Stimulated activated CD8-positive, alpha-beta memory T cell treated with anti-CD3 and anti-CD28 coated beads, Interleukin-12 subunit alpha, Interleukin-12 subunit beta, amount 100 ng/mL, for 4 hours (primary cell): ENCODE measurements at places on chromosomes 4 and X.

- no peak for DNase-seq
Observed at GRCh38 chrX:115268421-115268820, 21.1 kb upstream of the LUZP4 start.

GRCh38 chrX:101677028-101677427 lies 17.4 kb upstream of the ARMCX2 start:
- DNase-seq, result no peak

DNA sequence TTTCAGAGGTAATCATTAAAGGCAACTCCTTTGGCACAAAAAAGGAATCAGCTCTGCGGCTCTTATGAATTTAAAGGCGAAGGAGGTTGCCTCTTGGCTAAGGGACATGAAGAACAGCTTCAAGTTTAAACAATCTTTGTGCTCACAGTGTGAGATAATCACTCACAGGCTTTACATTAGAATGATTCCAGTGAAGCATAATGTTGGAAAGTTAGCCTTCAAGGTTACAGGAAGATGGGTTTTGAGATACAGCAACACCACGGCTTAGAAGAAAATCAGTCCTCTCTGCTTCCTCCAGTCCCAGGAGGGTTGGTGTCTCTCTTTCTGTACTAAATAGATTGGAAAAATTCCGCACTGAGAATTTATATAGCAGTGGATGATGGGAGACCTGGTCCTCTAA lies 11.6 kb upstream of the SCD5 start:
- no peak for DNase-seq

GRCh38 chr4:133484287-133484686 lies 335.2 kb downstream of the PCDH10 start:
- no peak for DNase-seq

DNA sequence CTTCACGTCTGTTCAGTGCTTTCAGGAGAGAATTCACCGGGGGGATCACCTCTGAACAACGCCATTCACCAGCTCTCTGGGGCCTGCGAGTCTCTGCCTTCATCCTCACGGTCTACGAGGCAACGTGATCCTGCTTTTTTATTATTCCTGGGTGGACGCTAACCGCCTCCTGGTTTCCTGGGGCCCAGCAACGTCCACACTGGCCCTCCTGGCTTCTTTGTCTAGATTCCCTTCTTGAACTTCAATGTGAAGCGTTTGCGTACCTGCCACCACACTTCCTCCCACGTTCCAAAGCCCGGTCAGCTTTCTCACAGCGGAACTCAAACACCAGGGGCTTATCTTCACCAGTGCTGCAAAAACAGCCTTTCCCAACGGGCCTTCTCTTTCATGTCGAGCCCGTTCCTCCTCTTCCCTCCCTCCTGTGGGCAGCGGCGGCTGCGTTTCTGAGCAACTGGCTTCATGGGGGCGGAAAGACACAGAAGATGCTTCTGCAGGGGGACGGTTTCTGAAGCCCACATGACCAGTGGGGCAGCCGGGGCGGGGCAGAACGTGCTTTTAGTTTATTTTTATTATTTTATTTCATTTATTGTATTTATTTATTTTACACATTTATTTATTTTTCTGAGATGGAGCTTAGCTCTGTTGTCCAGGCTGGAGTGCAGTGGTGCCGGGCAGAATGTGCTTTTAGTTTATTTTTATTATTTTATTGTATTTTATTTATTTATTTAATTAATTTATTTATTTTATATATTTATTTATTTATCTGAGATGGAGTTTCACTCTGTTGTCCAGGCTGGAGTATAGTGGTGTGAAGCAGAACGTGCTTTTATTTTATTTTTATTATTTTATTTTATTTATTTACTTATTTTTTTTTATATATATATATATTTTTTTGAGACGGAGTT lies 64.6 kb downstream of the CRLF2 start:
- no peak for DNase-seq

DNA sequence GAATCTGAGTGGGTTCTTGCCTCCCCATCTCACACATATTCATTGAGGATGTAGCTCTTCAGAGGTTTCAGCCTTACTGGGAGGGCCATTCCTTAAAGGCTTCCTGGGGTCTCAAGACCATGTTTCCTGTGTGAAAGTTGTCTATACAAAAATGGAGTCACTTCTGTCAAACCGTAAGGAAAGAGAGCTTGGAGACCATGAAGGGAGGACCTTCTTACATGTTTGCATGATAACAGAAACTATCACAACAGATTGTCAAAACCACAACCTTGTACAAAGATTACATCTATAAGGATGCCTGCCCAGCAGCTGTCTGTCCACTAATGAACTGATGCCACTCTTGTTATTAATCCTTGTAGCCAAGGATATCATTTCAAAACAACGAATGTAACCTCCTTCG lies 139.3 kb downstream of the PDE5A start:
- no peak for DNase-seq

DNA sequence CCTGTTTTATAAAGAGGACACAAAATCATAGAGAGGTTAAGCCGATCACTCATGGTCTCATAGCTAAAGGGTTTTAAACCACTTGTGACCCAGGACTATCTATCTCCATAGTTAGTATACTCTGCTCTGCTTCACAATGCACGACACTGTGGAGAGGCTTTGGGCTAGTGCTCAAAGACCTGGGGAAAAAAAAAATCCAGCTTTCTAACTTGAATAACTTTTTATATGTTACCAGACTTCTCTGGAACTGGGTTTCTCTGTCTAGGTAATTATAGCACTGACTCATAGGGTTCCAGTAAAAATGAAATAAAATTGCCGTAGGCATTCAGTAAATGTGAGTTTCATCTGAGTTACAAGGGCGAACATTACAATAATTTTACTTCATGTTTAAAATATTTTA lies 273.7 kb upstream of the TECRL start:
- no peak for DNase-seq

GRCh38 chr4:74263551-74263950 lies 44.7 kb upstream of the EPGN start:
- DNase-seq, result no peak

DNA sequence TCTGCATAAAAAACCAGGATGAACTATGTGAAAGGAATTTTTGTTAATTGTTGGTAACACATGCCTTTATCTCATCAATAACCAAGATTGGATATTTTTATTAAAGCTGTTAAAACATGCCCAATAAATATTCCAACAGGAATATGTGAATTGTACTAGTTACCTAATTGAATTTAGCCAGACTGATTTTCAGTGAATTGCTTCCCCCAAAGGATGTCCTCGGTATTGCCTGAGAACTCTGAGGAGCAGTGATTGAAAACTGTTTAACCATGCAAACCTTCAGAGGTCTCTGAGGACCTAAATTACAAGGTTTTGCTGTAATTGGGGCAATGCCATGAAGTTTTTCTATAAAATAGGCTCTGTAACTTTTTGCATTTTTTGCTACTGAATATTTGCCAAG lies 66.6 kb downstream of the BLTP1 start:
- DNase-seq, result no peak

- no peak for DNase-seq
Observed at GRCh38 chrX:21374994-21375707, 933 bp downstream of the CNKSR2 start.

DNA sequence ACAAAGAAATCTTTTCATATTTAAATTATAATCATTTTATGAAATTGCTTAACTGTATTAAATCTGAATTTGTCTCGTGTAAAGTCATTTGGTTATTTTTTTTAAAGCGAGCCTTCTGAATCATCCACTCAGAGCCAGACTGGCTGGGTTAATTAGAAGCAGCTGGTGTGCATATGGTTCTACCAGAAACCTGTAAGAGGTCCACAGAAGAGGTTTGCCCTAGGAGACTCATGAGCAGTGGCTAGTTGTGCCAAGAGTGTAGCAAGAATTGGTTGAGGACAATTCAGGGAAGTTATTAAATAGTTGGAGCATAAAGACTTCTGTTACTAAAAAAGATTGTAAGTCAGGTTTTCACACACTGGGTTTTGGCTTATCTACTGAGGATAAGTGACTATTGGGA lies 267.4 kb downstream of the IL1RAPL2 start:
- no peak for DNase-seq

- no peak for DNase-seq
Observed at GRCh38 chr4:19478791-19479190, 772.9 kb upstream of the SLIT2 start.

- peak; percentile 28 for DNase-seq
Observed at GRCh38 chrX:48468247-48468671, 1.8 kb downstream of the SLC38A5 start.

DNA sequence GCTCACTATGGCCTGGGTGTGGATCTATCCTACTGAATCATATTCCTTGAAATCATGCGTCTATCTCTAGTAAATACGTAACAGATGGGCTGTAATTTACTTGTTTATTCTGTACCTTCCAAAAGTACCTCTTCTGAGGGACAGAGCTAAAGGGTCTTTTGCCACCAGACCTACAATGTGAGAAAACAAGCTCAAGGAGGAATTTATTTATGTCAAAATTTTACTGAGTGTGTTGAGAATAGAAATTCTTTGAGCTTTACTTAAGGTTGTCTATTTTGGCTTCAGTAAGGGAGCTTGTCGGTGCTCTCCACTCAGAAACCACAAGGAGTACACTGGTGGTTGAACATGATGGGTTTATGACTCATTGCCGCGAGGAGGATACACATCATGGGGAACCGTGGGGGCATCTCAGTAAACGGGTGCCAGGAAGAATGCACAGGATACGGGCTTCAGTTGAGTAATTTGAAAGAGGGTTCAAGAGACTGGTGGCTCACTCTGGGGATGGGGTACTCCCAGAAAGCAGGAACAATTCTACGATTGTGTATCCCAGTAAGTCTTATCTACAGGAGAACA lies 3.0 kb downstream of the ANK2 start:
- DNase-seq, result no peak

DNA sequence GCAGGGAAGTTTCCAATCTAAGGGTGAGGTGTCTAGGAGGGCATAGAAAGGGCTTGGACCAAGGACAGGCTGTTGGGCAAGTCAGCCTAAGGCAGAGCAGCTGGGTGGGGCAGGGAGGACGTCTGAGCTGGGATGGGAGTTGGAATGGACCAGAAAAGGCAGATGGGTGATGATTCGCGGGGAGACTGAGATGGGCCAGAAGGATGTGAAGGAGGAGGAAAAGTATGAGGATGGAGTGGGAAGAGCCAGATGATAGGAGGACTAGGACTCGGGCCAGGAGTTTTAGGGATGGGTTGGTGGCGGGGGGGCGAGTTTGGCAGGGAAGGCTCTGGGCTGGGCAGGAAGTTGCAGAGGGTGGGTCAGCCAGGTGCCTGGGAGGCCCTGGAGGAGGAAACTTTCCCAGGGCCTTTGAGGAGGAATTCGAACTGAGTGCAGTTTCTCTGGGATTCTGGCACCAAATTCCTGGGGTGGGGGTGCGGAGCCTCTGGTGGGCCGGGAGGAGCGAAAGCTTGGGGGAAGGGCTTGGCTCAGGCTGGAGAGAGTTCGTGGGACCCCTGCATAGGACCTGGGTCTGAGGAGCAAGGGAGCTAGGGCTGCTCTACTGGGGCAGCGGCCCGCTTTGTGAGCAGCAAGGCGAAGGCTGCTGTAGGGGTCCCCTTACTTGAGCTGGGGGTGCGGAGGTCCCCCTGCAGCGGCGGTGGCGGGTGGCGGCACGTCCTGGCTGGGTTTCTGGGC lies 8.7 kb upstream of the TIMP1 start:
- no peak for DNase-seq

DNA sequence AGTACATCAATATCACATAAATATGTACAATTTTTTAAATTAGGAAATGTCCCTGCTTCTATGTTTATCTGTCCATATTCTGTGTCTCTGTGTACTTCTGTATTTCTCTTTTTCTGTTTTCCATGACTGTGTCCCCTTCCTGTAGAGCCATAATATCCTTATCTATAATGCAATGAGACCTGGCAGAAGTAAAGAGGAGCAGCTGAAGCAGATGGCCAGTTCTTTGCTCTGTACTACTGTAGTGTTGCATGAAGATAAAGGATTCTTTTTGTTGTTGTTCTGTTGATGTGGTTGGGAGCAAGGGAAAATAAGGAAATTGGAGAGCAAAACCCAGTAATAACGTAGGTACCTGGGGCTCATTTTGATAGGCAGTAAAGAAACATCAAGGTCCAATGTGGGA lies 301.7 kb downstream of the ADGRL3 start:
- DNase-seq, result no peak

- DNase-seq, result no peak
Observed at GRCh38 chr4:61380865-61381264, 180.7 kb downstream of the ADGRL3 start.

DNA sequence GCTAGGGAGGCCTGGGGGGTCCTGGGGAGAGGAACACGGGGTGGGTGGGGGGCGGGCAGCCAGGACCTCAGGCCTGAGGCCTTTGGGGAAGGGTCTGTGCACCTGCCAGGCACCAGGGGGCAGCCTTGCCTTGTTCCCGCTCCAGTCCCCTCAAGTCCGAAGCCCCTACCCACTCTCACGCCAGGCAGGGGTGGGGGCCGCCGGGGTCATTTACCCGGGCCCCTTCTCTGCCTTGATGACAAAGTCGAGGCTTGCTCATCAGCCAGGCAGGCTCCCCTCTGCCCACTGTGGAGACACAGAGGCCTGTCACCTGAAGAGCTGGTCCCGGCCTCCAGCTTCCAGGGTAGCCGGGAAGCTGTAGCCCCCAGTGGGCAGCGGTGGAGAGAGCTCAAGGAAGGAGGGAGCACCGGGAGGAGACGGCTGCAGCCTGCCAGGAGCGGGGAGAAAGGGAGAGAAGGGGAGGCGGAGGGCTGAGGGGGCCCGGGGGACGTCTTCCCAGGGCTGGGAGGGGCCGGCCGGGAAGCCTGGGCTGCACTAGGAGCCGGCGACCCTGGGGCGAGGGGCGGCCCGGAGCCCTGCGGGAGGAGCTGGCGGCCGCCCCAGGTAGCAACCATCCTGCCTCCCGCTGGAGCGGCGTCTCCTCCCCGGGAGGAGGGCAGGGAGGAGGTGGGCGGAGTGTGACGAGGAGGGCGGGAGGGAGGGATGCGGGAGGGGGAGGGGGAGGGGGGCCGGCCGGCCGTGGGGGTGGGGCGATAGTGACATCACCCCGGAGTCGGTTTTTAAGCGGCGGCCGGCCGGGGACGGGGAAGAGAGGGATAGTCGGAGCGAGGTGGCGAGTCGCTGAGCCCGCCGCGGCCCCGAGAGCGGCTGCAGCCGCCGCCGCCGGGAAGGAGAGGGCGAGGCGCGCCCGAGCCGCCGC lies at the start of gene SLC6A8:
Gene SLC6A8 (plus strand): TSS at position 806 of the 919 bp plus-strand sequence. CDS start 649 bp downstream, outside the sequence.
- DNase-seq, result no peak

- no peak for DNase-seq
Observed at GRCh38 chr4:186931519-186931918, 207.9 kb upstream of the FAT1 start.

DNA sequence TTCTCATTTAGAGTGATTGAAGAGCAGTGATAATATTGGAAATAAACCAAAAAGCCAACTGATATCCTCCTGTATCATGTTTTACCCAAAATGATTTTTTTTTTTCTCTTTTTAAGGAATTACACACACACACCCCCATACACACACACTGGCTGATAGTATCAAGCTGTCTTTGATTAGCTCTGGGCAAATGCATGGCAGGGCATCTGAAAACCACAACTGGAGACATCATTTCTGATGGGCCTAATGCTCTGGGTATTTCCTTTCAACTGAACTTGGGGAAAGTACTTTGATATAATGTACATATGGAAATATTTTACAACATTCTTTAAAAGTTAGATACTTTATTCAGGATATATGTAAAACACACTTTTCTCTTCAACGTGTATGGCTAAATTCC lies 14.2 kb upstream of the OSTC start:
- no peak for DNase-seq

- peak; percentile 30 for DNase-seq
Observed at GRCh38 chrX:118839334-118839958, 15.8 kb downstream of the ZCCHC12 start.
